NCI-H1105 treated with DMSO at 0.1 percent for 48 hours (cell line): ENCODE measurements at places on chromosomes 7 and 10.

- no peak for DNase-seq
Measured at GRCh38 chr10:109418795-109419194, 504.5 kb downstream of the XPNPEP1 start.

DNA sequence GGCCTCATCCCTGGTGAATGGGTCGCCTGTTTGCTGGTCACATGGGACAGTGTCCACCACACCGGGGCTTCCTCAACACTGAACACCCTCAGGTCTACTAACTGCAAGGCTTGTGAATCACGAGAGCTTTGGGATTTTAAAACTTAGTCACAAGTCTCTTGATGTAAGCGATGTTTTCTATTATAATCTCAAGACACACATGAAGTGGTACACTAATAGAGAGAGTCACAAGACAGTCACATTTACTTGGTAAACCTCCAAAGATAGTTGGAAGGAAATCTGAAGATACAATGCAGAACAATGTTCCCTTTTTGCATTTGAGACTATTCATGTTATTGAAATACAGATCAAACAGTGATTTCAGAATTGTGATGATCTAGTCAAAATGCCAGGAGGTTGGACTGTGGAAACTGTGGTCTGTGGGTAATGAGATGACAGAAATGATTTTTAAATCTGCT, 233.1 kb upstream of the KLF6 start:
- no peak for DNase-seq

DNA sequence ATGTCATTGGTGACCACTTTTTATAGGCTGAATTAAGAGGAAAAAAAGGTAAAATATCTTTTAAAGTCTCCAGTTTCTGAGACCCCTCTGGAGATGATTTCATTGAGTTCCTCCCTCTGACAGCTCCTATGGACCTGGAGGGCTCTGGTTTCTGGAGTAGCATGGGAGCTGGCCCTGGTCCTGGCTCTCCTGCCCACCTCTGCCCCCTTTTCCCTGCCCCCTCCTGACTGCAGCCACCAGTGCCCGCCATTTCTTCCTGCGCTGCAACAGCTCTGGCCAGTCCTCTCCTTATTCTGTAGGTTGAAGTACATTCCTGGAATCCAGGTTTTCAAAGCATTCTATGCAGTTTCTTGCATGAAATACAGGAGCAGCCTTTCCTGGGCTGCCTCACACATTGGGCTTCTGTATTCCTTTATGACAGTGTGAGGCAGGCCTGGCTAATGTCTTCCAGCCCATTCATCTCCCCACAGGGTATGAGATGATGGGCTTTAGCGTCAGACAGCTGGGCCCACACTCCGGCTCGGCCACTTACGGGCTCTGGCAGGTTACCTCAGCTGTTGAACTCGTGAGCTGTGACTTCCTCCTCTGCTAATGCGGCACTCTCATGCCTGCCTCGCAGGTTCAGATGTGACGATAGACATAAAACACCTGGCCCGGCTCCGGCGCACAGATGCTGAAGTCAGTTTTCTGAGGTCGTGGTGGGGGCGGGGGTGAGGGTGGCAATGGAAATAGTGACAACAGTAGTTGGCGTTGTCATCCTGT, 101.7 kb downstream of the MGMT start:
- DNase-seq = no peak

GRCh38 chr10:4094751-4095150, 309.7 kb upstream of the KLF6 start:
- DNase-seq = no peak

DNA sequence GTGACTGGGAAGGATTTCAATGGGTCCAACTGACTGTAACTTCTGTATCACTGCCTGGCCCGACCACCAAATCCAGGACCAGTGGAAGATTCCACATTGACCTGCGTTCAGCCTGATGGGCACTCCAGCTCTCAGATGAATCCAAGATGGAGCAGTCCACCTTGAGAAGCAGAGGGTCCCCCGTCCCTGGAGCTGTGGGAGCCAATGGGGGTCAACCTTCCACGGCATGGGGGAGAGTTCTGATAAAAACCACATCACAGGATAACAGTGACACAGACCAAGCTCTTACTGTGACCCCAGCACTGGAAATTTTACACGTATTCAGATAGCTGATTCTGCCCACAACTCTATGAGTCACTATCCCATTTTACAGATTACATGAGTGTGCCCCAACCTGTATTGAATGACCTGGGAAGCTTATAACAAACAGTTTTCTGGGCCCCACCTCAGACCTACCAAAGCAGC, 11.2 kb downstream of the ZCCHC24 start:
- no peak for DNase-seq
